Astrocyte (in vitro differentiated cells and primary cell): ENCODE measurements at places on chromosomes 7 and 10. TPM values are rescaled to one million over a fixed set of nuclear protein-coding genes. Genes with fewer than 3 reads are reported as not detected.

DNA sequence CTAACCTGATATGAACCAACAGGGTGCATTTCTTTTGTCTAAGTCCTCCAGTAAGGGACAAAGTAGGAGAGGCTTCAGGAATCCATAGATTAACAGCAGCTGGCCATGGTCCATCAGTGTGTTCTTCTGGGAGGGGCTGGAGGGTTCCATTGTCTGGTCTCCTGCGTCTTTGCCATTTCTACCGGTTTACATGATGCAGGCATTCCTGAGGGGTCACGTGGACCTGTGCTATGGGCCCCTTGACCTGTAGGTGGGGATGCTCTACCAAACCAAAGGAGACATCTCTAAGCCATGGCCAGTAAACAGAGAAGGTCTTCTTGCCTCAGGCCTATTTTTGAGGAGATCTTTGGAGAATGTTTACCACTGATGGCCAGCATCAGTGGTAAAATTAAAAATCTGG, 28.7 kb upstream of the HABP2 start:
- DNase-seq, result no peak

DNA sequence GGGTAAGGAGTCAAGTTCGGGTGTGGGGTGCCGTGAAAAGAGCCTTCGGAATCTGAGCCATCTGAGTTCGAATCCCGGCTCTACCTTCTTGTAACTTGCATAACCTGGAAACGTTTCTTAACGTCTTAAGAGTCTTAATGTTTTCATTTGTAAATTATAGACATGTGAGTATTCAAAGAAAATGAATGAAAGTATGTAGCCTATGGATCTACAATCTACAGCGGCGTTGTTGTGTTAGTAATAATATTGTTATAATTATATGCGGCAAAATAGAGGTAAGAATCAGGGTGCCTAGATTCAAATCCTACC, 559 bp downstream of the VTI1A start:
- DNase-seq, result no peak

DNA sequence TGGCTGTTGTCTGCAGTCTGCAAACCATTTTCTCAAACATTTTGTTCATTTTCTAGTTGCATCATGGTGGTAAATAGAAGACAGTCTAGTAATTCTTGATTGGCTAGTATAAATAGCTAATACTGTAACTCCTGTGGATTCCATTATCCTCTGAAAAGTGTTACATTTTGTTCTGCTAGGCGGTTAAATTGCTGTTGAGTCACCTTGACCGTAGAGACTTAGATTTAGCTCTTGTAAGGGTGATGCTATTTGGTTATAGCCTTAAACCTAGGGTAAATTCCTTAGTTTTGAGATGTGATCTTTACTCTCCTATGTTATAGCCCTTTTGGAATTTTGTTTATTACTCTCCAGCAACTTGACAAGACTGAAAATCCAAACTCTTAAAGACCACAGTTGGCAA, 58.8 kb downstream of the SHOC2 start:
- peak; percentile 61 for DNase-seq

- DNase-seq, result no peak
These were observed 28.6 kb downstream of the DENND11 start for GRCh38 chr7:141673346-141673745.

- DNase-seq, result no peak
These were observed 167.0 kb upstream of the TCERG1L start for GRCh38 chr10:131478377-131478989.

DNA sequence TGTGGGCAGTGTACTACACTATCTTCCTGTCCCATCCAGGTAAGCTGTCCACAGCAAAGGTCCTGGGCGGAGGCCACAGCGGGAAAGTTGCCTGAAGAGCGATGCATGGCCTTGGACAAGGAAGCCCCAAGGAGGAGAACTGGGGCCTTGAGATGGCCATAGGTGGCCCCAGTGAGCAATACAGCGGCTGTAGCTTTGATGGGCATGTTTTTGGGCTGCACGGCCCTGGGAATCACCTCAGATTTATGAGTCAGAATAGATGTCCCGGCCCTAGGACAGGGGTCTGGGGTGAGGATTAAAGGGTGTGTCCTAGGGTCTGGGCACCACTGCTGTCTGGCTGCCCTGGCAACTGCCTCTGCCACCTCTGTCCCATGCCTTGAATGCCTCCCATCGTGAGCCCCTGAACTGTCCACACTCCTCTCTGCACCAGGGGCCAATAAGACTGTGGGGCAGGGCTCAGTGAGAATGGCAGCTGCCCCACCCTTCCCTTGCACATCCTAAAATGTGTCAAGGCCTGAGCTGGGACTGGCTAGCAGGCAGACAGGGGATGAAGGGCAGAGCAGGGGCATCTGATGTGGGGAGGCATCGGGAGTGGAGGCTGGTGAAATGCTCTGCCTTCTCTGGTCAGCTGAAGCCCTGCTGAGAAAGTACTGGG, 9.4 kb upstream of the IRF5 start:
- no peak for DNase-seq

DNA sequence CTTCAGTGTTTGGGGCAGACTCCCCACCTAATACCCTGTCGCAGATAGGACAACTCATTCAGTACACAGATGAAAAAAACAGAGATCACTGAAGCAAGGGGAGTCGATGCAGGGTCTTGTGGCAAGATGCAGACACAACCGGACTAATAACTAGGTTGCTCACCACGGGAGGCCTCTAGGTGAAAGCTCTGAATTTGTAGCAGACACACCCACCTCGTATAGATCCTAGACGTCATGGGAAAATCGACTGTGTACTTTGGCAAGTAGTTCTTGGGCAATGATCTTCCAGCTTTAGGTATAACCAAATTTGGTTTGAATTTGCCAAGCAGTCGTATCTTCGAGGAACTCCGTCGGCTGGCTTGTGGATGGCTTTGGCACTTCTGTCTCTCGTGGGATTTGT, 88.1 kb downstream of the TCF7L2 start:
- no peak for DNase-seq

GRCh38 chr10:19745672-19746071, 70.6 kb upstream of the PLXDC2 start:
- DNase-seq, result no peak

Gene DCLRE1C
- 8.5 and 10.1 TPM in 2 replicates for total RNA-seq

GRCh38 chr7:11786186-11786585, 45.8 kb downstream of the THSD7A start:
- peak; percentile 84 for DNase-seq

- no peak for DNase-seq
These were observed 39.7 kb upstream of the FEZF1 start for GRCh38 chr7:122344303-122344620.

DNA sequence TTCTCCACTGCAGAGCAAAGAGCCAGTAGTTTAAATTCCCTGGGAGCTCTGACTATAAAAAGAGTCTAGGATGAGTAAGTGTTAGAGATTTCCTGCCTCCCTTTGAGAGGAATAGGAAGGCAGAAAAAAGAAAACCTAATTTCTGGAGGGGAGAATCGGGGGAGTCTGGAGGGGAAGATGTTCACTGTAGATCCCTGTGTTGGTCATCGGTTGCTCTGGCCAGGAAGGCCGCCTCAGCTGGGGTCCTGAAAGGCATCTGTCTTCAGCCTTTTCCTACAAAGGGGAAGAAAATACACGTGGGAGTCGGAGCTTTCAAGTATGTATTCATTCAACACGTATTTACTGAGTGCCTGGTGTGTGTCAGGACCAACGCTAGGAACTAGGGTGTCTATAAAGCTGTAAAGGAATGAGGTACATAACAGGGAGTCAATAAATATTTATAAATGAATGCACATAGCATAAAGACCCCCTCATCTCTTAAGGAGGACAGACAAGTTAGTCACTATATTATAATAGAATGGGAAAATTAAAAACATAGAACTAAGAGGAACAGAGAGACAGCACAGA, 101.1 kb downstream of the ICA1 start:
- DNase-seq, result no peak

DNA sequence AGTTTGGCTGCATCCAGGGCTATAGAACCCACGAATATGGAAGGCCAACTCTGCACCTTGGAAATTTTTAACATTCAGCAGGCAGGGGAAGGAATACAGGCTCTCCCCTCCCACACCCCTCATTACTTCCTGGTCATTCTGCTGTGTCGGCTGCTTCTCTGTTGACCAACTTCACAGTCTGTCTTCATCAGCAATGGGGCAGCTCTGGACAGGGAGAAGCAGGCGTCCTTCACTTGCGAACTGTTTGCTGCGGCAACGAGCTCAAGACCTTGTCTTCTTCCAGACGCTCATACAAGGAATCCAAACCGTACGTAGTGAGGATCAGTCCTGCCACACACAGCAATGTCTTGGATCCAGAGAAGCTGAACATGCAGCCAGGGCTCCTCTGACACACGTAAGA, 192.2 kb downstream of the DIP2C start:
- no peak for DNase-seq

DNA sequence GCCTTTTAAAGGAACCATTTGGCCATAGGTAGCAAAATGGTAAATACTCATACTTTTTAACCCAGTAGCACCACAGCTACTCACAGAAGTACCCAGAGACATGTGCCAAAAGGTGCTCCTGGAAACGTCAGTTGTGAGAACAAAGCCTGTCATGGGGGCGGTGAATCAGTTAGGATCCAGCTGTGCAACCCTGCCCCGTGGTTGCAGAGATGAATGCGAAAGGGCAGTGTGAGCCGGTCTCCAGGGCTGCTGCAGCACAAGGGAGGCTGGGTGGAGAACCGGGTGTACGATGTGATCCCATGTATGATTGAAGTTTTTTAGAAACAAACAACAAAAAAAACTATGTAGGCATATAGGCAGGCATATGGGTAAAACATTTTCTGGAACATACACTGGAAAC, 1.3 kb upstream of the LRRC18 start:
- DNase-seq, result no peak

Gene ZNF736
- total RNA-seq, result 3.7 and 4.4 TPM in 2 replicates

Gene GRM3
- total RNA-seq, result not detected in 2 replicates

DNA sequence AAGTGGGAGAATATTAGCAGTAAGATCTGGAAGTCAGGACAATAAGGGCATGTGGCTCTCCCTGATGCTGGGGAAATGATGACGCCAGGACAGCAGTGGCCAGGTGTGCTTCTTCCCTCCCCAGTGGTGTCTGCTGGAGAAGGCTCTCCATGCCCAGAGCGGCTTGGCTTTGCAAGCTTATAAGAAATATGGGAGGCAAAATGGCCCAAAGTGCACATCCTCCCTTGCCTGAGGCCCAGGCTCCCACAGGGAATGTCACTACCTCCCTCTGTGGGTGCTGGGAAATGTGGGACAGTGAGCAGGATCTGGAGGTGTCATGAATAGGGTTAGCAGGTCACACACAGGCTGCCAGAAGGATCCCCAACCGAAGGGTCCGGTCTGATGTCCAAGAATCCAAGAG, 17.1 kb upstream of the ZNF488 start:
- no peak for DNase-seq

Gene CPA4
- 98.6 and 111 TPM in 2 replicates for total RNA-seq

Gene NPSR1
- not detected in 2 replicates for total RNA-seq

Gene CTBP2
- total RNA-seq, result 101 and 109 TPM in 2 replicates

Gene DLX6
- total RNA-seq, result 0.25 TPM in 1 of 2 replicates, not detected in the other

GRCh38 chr10:14180911-14181566, 149.7 kb downstream of the FRMD4A start:
- DNase-seq, result no peak

DNA sequence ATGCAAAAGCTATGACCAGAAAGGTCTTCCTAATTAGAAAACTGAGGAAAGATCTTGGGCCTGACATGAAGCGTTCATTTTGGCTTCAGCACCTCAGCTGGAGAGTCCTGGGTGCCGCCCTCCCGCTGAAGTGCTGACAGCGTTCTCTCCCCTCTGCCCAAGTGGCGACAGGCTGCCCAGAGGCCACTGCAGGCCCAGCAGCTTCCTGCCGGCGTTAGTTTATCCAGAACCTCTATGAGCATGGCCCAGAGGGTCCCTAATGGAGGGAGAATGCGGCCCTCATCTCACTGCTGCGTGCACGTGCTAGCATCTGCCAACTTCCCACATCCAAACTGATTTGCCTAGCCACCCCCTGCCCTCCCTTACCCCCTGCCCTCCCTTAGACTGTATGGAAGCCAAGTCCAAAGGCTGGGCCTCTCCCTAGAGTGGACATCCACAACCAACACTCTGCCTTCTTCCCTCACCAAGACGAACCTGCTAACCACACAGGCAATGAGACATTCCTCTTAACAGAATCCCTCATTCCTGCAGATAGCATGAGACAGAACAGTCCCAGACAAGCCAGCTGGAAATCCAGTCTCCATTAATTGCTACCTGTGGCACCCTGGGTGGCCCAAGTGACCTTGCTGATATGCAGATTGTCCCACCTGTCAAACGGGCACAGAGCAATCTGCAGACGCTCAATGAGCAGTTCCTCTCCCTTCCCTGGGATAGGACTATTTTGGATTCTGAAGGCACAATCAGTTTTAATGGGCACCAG, 108.4 kb downstream of the C10orf90 start:
- DNase-seq, result no peak

- DNase-seq, result no peak
These were observed 16.7 kb downstream of the WDR91 start for GRCh38 chr7:135194494-135195095.

Gene C10orf71
- total RNA-seq, result not detected in 2 replicates

Gene ANK3
- 15.5 and 21.1 TPM in 2 replicates for total RNA-seq

DNA sequence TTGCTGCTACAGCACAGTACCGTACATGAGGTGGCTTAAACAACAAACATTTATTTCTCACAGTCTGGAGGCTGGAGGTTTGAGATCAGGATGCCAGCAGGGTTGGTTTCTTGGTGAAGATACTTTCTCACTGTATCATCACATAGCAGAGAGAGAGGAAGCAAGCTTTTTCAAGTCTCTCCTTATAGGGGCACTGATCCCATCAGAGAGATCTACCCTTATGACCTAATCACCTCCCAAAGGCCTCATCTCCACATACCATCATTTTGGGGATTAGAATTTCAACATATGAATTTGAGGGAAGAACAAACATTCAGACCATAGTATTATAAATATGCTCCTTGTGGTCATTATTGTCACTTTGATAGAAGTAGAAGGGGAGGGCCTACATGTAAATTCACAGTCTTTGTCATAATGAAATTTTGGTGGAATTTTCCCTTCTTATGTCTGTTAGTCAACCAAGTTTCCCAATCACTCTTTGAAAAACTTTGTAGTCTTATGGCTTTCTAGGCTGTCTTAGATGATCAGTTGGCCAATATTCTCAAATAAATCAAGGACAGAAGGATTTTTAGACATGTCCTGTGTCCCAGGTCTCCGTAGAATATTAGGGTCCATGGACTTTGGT, 606.2 kb downstream of the LRMDA start:
- no peak for DNase-seq

DNA sequence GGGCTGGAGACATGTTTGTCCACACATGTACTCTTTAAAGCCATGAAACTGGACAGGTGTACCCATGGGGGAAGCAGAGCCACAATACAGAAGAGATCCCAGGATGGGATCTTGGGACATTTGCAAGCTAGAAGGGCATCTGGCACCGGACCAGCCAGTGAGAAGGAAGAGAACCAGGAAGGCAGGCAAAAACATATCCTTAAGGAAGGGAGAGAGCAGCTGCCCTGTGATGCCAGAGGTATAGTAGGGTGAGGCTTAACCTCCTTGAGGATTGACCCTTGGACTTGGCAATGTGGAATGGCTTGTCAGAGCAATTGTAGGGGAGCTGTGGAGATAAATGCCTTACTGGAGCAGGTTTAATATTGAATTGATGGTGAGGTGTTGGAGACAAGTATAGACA, 17.9 kb upstream of the SUV39H2 start:
- no peak for DNase-seq

DNA sequence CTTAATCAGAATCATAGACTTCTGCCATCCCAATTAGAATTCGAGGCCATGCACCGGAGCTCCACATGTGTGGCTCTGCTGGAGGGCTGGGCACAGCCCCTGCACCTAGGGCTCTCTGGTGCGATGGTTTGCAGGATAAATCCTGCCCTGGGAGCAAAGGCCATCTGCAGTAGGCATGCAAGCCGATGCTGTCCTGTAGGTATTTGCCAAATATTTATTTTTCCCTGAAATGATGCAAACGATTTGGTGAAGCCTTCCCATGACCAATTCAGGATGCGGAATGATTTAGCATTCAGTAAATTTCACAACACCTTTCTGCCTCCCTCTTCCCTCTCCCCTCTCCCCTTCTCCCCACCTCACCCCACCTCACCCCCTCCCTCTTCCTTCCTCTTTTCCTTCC, 170.6 kb downstream of the EBF3 start:
- DNase-seq, result no peak
